Stimulated activated CD4-positive, alpha-beta T cell treated with anti-CD3 and anti-CD28 coated beads, Interleukin-1b, Interleukin-23, amount 100 ng/mL, for 4 hours (primary cell): ENCODE measurements at places on chromosomes 2 and 18.

GRCh38 chr2:102436323-102436722 is 13.4 kb downstream of the IL18RAP start:
- DNase-seq, result no peak

DNA sequence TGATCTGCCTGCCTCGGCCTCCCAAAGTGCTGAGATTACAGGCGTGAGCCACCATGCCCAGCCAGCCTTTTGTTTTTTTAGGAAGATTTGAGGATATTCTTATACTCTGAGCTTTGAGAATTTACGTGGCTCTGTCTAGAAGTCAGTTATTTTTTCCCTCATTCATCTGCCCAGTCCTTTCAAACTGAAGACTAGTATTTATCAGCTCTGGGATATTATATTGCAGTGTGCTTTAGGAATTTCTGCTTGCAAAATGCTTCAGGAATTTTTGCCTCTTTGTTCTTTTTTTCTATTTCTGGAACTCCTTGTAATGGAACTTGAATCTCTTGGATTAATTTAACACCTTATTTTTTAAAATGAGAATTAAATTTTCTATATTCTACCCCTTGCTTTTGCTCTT is 22.6 kb downstream of the ACSL3 start:
- no peak for DNase-seq

DNA sequence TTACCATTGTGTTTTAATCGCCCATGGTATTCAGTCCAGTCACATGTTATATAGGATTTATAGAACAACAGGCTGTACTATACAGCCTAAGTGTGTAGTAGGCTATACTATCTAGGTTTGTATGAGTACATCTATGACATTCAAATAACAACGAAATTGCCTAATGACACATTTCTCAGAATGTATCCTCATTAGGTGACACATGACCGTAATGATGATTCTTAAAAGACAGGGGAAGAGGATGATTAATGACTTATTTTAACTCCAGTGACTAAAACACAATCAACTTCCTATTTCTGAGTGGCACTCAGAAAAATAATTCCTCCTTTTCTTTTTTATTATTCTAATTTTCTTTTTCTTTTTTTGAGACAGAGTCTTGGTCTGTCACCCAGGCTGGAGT is 63.0 kb upstream of the ACSL3 start:
- DNase-seq, result no peak

DNA sequence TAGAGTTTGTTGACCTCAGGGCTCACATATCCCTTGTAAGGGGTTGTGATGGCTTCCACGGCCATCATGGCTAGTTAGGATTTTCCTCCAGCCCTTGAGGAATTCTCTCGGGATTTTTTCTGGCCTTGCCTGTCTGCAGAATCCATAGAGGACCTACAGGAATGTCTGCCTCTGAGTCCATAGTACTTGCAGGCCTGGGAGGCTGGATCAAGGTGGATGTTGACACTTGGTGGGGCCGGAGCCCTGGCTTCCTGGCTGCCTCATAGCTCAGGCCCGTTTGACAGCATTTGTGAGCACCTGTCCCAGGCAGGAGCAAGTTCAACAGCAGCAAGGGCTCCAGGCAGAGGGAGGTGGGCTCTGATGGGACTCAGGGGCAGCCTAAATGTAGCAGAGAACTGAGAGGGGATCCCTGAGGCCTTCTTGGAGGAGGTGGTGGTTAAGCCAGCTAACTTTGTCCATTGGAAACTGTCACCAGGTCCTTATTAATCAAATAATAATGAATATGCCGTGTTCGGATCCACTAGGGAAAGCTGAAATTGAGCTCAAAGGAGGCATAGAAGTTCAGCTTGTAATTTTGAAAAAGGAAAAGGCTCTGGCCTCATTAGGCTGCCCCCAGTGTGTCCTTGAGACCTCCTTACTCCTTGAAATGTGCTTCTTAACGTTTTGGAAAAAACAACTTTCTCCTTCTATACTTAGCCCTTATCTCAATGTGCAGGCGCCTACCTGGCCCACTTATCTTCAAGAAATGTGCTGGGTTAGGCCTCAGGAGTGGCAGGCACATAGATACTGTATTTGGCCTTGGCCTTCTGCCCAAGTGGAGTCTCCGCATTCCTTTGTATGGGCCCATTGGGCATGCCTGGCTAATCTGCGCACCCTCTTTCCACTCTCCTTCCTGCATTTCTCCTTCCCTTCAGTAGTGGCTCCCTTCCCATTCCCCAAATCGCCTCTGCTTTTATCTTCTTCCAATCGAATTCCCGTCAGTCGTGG is 66.9 kb downstream of the HPCAL1 start:
- DNase-seq, result no peak

DNA sequence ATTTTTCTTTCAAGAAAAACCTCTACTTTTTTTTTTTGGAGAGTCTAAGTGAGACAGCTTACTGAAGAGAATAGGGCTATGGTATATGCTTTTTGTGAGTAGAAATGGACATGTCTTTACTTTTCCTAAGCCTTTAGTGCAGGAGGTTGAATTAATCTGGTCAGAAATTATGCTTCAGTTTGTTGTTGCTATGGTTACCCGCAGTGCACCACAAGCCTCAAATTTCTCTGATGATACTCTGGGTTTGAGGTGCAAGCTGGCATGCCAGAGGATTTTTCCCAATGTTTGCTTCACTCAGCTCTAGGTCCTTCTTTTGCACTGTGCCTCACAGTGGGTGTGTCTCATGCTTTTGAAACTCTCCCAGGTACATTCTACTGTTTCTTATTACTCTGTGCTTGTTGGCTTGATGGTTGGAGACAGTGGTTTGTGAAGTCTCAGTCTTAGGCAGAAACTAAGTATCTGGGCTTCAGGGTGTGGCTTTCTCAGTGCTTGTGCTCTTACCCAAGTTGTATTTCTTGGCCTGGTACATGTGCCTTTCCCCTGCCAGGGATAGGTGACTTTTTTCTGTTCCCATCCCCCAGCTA is 278.3 kb downstream of the RBM43 start:
- DNase-seq, result no peak

DNA sequence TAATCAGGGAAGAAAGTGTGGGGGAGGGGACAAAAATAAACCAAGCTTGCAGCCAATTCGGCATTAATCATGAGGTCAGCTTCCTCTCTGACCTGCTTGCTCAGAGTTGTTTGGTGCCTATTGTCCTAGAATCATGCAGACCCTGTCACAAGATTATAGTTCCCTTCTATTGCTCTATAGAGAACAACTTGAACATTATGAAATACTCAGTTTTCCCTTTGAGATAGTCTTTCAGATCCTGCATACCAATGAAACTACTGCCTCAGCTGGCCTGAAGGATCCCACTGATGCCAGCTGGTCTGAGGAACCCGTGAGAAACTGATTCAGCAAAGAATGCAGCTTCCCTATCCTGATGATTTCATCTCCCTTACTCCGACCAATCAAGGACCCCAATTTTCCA is 955 bp upstream of the BBS5 start:
- no peak for DNase-seq

DNA sequence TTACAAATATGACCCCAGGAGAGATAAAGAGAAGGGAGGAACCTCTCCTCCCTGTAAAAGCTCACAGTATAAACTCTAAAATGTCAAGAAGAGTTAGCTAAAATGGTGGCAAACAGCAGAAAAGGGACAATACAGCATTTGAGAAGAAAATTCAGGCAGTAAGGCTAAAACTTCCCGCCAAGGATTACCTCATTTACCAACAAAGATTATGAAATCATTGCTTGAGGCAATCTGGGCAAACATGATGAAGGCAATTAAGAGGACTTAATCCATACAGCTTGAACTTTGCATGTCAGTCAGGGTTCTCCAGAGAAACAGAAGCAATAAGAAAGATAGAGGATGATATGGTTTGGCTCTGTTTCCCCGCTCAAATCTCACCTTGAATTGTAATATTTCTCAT is 81.4 kb downstream of the CMPK2 start:
- DNase-seq, result no peak

GRCh38 chr2:42984081-42984480 is 191.7 kb upstream of the HAAO start:
- no peak for DNase-seq

GRCh38 chr2:134098321-134098720 is 155.6 kb upstream of the MGAT5 start:
- DNase-seq, result no peak

GRCh38 chr2:26989156-26989555 is 18.7 kb downstream of the MAPRE3 start:
- no peak for DNase-seq

DNA sequence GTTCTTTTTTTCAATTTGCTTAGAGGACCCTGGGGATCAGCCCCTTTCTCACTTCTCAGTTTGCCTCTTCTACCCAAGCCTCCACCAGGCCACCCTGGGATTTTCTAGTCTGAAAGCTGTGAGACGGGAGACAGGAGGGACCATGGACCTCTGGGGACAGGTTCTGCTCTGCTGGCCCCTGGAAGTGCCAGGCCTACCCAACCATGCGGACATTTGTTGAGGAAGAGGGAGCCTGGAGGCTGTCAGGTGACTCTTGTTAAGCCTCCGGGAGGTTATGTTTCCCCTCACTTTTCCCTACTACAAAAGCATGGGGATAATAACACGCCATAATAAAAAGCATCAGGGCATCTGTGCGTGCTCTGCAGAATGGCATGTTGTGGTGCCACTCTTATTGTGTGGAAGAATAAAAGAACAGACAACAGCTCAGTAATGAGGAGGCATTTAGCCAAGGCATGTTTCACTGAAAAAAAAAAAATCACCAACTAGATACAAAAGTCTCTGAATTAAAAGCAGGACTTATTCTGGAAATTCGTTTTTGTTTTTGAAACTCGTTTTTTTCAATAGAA is 48.3 kb upstream of the PLA2R1 start:
- no peak for DNase-seq

DNA sequence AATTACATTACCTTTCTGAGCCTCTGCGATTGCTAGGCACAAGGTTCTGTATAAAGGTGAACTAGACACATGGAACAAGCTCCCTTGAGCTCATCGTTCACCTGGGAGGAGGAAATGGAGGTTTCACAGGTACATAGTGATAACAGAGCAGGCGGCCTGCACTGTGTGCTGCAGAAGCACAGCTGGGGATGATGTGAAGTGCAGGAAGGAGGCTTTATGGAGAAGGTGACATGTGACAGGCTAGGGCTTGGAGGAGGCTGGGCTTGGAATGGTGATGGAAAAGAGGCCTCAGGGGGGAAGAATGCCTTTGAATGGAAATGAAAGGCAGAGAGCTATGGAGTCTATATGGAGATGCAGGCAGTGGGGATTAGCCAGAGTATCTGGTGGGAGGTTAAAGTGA is 22.9 kb downstream of the MARCHF4 start:
- no peak for DNase-seq

- DNase-seq, result no peak
These were observed 106.7 kb upstream of the FSHR start for GRCh38 chr2:49260979-49261538.

DNA sequence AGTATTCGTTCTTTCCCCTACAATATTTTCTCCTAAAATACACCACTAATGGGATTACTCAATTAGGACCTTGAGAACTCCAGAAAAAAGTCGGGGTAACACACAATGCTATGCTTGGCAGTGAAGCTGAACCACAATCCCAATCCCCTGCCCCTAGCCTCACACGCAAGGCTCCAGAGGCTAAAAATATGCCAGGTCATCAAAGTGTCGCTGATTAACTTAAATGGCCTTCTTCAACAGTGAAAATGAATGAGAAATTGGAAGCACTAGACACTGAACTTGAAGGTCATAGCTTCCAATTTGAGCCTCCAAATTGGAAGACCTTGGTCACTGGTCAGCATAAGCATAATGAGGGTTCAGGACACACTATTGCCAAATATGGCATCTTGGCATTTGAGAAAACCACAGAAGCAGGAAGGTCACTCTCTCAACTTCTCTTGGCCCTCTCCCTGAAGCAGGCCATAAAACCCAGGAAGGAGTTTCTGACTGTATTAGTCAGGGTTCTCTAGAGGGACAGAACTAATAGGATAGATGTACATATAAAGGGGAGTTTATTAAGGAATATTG is 86.0 kb upstream of the SATB2 start:
- no peak for DNase-seq

DNA sequence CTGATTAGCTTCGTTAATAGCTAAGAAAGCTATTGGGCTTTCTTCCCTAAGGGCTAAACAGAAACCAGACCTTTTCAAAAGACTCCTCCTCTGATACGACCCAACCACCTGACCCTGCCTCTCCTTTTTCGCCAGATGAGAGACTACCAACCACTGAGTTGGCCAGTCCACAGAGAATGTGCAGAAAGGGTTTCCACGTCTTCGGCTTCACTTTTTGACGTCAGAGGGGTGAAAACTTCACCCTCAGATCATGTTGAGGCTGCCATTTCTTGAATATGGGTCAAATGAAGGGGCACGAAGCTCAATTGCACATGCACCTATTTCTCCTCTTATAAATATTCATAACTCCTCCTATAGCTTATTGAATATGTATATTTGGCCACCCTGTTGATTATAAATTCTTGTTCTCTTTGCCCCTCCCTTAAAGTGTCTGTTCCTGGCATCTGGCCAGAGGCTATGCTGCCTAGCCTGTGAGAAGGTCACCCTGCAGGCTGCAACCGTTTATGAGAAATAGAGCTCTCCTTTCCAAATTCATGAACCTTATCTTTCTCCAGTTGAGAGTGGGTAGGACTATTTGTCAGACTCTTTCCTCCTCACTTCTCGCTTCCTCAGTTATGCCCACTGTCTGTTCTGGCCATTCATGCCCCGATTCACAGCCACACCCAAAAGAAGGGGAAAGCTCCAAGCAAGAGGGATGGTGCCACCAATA is 301.6 kb downstream of the STK39 start:
- DNase-seq, result no peak

- DNase-seq, result no peak
These were observed 60.8 kb downstream of the CHRNA1 start for GRCh38 chr2:174703430-174703829.

- no peak for DNase-seq
These were observed 139.6 kb upstream of the MYCN start for GRCh38 chr2:15800495-15801329.

GRCh38 chr2:127448526-127448925 is 30.3 kb downstream of the PROC start:
- DNase-seq, result no peak

GRCh38 chr18:76449111-76449453 is 46.0 kb downstream of the ZNF516 start:
- no peak for DNase-seq

GRCh38 chr2:195805283-195805976 is 148.4 kb downstream of the SLC39A10 start:
- no peak for DNase-seq

DNA sequence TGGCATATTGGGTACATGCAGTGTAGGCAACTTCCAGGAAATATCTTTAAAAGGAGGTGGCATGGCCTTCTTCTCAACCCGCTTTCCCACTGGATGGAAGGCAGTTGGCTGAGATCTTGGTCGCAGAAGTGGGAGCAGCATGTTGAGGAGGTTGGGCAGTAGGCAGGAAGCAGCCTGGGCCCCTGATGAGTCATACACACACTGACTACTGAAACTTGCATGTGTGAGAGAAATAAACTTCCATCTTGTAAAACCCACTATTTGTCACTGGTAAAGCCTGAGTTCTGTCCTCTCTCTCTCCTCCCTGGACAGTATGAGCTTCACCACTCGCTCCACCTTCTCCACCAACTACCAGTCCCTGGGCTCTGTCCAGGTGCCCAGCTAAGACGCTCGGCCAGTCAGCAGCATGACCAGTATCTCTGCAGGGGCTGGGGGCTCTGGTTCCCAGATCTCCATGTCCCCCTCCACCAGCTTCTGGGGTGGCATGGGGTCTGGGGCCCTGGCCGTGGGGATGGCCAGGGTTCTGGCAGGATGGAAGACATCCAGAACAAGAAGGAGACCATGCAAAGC is 233.8 kb upstream of the SPRED2 start:
- no peak for DNase-seq

GRCh38 chr2:70115646-70116442 is 28.6 kb downstream of the PCBP1 start:
- DNase-seq, result no peak

GRCh38 chr18:27728659-27729058 is 448.3 kb downstream of the CDH2 start:
- no peak for DNase-seq
